ENCODE measurements at places on chromosomes 5 and 9.

GRCh38 chr5:96876292-96876850, at the start of gene ERAP2:
Gene ERAP2 (plus strand): TSS chr5:96876500. CDS start chr5:96879686, 3,186 bp downstream.
- DNase-seq: peak; percentile 38

- DNase-seq: no peak
Measured at GRCh38 chr5:140707812-140708211, 7.6 kb downstream of the ZMAT2 start.

- DNase-seq: no peak
Measured at GRCh38 chr5:87184605-87185004, 83.1 kb upstream of the RASA1 start.

DNA sequence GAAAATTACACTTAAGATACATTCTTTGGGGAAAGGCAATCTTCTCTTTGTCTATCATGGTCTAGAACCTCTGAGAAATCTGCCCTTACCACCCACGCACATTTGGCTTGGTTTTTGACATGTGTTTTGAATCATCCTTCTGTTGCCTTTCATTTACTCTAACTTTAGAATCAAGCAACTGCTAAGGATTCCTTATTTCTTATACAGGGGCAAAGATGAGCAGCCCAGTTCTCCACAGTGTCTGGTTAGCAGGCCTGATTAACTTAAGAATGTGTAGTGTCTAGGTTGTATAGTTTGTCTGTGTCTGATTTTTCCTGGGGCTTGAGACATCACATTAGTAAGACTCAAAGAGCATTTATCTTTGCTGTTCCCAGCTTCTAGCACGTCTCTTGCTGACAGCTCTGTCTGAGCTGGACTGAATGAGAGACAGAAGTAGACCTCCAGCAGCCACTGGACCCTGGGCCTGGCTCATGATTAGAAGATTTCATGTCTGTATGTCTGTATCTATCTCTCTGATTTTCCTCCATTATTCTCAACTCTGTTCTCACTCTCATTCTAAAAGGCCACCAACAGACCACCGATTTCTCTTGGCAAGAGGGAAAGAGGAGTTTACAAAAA, 31.8 kb upstream of the PCA3 start:
- peak; percentile 92 for DNase-seq

DNA sequence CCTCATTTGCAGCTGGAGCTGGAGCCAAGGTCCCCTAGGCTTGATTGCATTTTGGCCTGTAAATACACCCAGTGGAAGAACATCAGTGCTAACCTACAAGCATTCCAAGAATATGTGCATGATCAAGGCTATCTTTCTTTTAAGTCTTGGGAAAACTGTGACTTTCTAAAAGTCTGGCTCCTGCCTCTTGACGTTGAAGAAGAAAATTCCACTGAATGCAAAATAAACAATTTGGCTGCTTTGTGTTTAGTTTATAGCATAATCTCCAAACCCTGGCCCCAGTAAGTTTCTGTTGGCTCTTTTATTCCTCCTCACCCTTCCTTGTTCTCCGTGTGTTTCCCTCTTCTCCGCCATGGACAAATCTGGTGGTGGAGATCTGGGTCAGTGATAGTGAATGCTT, 109.3 kb upstream of the TLE1 start:
- DNase-seq: no peak

DNA sequence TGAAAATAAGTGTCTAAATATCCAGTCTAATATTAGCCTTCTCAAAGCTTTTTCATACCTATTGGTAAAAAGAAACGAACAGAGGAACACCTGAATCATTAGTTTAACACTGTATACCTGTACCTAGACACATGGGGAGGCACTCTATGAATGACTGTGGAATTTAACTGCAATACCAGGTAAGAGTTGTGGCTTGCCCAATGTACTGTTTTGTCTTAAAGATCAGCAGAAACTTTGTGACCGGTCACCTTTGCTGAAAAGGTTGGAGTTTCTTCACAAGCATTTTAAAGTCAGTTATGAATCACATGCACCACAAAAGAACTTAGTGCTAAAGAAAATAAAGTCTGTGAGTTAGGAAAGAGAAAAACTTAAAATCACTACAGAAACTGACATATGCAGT, 2.4 kb downstream of the PGGT1B start:
- no peak for DNase-seq

DNA sequence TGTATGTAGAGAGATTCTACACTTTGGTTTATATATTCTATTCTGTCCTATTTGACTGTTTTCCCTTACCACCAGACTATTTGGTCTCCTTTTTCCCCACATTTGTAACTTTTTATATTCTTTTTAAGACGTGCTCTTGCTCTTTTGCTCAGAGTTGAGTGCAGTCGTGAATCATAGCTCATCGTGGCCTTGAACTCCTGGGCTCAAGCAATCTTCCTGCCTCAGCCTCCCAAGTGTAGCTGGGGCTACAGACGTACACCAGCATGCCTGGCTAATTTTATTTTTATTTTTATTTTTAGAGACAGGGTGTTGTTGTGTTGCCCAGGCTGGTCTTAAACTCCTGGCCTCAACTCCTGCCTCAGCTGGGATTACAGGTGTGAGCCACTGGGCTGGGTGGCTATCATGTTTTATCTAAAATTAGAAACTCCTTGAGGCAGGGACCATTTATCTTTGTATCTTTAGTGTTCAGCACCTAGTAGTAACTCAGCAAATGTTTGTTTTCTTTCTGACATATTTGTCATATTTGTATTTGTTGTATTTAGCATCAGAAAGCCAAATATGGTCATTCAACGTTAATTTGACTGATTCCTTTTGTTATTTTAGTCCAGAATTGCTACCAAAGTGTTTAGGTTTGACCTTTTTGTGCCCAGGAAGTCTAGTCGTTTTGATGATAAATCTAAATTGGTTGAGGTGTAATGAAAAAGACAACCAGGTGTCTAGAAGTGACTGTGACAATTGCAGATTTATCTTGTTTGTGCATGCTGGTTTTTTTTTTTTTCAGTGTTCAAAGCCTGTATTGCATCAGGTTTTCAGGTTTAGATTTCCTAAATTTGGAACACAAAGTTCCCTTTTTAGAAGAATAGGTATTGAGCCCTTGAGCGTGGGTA, 44.3 kb downstream of the ERBIN start:
- no peak for DNase-seq

GRCh38 chr9:111533099-111533790, 8.3 kb downstream of the ZNF483 start:
- DNase-seq: no peak

- DNase-seq: no peak
Measured at GRCh38 chr5:59093329-59093728, 510.5 kb downstream of the RAB3C start.
